ENCODE measurements at places on chromosomes 13 and 19.

DNA sequence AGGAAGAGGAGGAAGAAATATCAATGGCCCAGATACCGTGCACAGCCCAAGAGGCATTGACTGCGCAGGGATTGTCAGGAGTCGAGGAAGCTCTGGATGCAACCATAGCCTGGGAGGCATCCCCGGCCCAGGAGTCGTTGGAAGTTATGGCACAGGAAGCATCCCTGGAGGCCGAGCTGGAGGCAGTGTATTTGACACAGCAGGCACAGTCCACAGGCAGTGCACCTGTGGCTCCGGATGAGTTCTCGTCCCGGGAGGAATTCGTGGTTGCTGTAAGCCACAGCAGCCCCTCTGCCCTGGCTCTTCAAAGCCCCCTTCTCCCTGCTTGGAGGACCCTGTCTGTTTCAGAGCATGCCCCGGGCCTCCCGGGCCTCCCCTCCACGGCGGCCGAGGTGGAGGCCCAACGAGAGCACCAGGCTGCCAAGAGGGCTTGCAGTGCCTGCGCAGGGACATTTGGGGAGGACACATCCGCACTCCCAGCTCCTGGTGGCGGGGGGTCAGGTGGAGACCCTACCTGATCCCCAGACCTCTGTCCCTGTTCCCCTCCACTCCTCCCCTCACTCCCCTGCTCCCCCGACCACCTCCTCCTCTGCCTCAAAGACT, 36.0 kb downstream of the KEAP1 start:
- no peak for DNase-seq

DNA sequence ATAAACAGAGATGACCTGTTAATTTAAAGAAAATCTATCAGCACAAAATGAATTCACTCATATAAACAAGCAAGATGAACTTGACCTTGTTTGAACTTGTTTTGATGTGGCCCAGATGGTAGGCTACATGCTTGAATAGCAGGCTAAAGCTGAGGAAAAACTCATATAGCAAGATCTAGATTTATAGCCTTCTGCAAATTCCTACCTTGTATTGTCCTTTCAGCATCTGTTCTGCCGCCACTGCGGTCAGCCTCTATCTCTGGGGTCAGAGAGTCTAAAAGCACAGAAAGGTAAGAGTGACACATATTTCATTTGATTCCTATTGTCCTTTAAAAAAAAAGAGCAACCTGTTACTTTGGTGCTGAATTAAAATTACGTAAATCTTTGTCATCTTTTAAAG, 392.1 kb downstream of the DACH1 start:
- DNase-seq = no peak

DNA sequence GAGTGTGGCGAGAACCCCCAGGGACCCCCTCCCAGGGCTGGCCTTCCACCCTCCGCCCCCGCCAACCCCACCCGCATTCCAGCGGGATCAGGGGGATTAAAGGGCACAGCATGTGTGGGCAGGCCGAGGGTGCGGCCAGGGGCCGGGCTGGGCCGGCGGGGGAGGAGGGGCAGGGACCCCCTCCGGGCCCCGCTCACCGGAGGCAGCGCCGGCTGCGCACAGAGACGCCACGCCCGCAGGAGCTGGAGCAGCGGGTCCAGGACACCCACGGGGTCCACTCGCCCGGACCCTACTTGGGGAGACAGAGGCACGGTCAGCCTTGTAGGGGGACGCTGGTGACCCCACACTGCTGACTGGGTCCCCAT, 2.4 kb downstream of the ADAMTSL5 start:
- DNase-seq = no peak

DNA sequence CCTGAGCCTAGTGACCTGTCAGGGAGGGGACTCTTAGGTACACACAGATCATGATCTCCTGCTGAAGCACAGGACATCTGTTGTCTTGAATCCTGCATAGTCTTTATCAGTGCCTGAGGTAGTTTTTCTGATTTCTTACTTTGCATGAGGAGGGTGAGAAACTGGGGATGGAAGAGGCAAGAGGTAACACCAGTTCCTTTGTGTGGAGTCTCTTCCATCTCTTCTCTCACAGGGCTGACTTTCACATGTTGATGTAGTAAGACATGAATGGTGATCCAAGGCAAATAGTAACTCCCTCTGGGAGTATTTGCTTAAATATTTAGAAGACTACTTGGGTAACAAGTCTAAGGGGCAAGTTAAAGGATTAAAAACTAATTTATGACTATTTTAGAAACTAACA, 9.5 kb downstream of the NBEA start:
- DNase-seq = no peak

GRCh38 chr13:106052200-106052767, 483.2 kb downstream of the EFNB2 start:
- DNase-seq = no peak

DNA sequence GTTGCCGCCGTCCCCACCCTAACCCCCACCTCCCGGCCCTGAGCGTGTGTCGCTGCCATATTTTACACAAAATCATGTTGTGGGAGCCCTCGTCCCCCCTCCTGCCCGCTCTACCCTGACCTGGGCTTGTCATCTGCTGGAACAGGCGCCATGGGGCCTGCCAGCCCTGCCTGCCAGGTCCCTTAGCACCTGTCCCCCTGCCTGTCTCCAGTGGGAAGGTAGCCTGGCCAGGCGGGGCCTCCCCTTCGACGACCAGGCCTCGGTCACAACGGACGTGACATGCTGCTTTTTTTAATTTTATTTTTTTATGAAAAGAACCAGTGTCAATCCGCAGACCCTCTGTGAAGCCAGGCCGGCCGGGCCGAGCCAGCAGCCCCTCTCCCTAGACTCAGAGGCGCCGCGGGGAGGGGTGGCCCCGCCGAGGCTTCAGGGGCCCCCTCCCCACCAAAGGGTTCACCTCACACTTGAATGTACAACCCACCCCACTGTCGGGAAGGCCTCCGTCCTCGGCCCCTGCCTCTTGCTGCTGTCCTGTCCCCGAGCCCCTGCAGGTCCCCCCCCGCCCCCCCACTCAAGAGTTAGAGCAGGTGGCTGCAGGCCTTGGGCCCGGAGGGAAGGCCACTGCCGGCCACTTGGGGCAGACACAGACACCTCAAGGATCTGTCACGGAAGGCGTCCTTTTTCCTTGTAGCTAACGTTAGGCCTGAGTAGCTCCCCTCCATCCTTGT, 6.4 kb downstream of the YIPF2 start:
- DNase-seq = no peak

GRCh38 chr19:5074407-5074806, 105.5 kb downstream of the KDM4B start:
- no peak for DNase-seq

- DNase-seq = peak; percentile 64
Measured at GRCh38 chr19:7772752-7773291, 9.8 kb downstream of the CLEC4M start.

GRCh38 chr13:80083853-80084676, 256.9 kb downstream of the SPRY2 start:
- peak; percentile 90 for DNase-seq

DNA sequence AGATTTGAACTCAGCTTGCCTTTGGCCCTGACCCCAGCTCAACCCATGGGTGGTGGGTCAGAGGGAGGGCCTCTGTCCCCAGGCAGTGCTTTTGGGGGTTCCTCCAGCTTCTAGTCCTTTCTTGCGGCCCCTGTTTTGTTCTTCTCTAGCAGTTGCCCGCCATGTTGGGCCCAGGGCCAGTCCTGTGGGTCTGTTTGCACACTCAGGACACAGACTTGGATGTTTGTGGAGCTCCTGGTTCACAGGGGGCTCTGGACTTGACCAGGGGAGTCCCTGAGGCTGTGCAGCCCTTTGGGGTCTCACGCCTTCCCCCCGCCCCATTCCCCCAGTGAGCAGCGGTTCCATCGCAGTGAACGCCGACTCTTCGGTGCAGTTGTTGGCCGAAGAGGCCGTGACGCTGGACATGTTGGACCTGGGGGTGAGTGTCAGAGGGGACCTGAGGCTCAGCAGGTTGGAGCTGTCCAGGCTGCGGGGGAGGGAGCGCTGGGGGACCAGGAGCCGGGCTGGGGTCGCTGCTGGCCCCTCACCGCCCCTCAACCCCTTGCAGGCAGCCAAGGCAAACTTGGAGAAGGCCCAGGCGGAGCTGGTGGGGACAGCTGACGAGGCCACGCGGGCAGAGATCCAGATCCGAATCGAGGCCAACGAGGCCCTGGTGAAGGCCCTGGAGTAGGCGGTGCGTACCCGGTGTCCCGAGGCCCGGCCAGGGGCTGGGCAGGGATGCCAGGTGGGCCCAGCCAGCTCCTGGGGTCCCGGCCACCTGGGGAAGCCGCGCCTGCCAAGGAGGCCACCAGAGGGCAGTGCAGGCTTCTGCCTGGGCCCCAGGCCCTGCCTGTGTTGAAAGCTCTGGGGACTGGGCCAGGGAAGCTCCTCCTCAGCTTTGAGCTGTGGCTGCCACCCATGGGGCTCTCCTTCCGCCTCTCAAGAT, 2.5 kb downstream of the ATP5F1D start:
- peak; percentile 92 for DNase-seq

GRCh38 chr13:36428086-36428485, 4.2 kb upstream of the CCNA1 start:
- DNase-seq = no peak

DNA sequence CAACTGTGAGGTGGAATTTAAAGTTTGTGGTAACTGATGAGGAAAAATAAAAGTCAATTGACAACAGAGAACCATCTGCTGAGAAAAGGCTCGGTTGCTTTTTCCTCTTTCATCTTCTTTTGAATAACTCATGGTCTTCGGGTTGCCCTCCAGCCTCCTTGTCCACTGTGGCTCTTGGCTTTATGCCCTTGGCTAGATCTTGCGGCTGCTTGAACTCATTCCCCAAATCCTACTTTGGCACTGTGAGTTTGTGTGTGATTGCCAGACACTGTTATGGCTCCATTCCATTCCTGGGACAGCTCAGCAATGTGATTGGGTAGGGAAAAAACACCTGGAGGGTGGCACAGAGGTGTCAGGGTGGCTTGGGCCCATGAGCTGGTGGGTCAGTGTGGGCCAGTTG, 387.4 kb downstream of the DLEU7 start:
- peak; percentile 49 for DNase-seq

- DNase-seq = no peak
Measured at GRCh38 chr13:79987323-79987722, 353.6 kb downstream of the SPRY2 start.

DNA sequence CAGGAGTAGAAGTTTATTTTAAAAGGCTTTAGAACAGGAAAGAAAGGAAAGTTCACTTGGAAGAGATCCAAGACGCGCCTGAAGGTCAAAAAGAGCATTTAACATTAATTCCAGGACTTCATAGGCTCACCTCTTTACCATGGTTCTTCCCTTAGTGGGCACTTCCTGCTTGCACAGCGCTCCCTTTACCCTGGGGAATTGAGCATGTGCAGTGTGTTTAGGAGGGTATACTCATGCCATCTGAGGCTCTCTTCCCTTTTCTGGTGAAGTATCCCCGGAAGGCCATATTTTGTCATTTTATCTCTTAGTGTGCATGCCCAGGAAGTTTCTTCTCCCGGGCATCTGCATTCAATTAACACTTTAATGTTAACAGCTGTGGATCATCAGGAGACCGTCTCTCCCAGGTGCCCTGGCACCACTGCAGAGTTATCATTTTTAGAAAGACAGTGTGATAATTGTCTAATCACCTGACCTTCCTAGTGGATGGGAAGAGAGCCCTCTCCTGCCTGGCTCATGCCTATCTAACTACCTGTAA, 66.1 kb upstream of the ABCC4 start:
- DNase-seq = no peak

DNA sequence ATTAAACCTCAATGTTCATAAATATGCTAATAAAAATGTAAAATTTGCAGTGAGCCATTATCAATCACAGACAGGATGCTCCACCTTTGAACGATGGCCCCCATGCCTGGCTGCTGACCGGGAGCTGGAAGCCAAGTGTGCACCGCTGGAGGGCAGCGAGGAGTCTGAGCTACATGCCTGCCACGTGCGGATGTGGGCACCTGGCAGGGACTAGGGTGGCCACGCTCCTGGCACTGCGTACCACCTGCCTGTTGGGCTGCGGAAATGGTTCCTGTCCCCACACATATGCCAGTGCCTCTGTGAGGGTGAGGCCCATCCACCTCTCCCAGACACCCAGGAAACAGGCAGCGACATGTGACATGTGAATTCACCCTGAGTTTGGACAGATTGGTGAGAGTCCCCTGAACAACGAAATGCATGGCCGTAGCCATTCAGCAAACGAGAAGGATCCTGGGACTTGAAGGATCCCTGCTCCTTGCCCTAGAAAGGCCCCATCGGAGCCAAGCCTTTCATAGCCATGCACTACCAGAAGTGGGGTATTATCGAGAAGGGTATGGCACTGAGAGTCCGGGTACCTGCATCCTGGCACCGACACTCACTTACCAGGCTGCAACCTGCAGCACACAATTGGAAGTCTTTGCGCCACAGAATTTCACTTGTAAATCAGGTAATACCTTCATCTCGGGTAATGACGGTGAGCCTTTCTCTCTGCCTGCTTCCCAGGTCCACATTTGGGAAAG, 35.8 kb downstream of the TSHZ3 start:
- DNase-seq = no peak

GRCh38 chr13:76723551-76724232, 162.5 kb downstream of the KCTD12 start:
- peak; percentile 80 for DNase-seq

DNA sequence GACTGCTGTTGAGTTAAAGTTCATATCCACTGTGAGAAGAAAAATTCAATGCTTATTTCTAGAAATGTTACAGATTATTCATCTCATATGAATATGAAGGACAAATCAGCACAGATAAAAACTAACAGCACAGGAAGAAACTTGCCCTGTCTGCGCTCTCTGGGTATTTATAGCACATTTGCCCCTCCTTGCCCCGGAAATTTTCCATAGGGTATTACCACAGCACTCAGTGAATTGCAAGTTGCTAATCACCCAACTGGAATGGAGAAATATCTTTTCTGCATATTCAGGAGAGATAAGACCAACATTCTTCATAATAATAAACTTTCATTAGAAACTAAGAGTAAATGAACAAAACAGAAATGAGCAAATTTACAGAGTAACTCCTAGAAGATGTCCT, 318.0 kb upstream of the KLF12 start:
- no peak for DNase-seq

DNA sequence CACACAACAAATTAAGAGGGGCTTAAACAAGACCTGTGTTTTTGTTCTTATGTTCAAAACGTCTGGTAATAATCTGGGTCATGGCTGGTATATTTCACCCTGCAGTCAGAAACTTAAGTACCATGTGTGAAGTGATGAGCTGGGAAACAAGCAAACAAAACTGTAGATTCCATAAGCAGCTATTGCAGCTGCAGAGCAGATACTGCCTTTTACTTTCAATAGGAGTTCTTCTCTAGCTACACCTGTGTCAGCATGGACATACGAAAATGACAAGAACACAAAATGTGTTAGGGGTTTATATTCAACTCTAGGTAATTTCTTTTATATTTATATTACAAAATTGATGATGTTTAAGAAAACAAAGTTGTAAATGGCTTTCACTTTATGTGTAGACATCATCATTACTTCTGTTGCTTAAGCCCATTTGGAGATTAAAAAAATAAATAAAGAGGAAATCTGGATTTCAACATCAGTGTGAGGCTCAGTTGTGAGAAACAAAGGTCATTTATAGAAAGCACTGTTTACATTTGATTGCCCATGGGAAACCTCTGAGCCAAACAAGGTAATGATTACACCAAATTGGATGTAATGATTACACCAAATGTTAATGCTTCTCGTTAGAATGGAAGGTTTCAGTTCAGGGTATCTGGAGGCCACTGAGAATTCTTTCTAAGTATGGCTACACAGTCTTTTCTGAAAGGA, 451.0 kb upstream of the SLC10A2 start:
- no peak for DNase-seq

Measured in astrocyte of the hippocampus (primary cell).